Osteocyte (in vitro differentiated cells): ENCODE measurements at places on chromosomes 1 and 21. TPM values are rescaled to one million over a fixed set of nuclear protein-coding genes. Genes with fewer than 3 reads are reported as not detected.
A peak's percentile ranks its signal among the peaks of the same experiment; 100 is the strongest.

GRCh38 chr1:171817511-171818265 lies 23.6 kb upstream of the DNM3 start:
- DNase-seq: no peak

GRCh38 chr1:207814469-207814868 lies 62.6 kb downstream of the CD46 start:
- DNase-seq: peak; percentile 32

- no peak for DNase-seq
Observed at GRCh38 chr1:84889437-84889836, 3.6 kb downstream of the LPAR3 start.

- DNase-seq: no peak
Observed at GRCh38 chr1:193216920-193217319, 30.5 kb upstream of the B3GALT2 start.

DNA sequence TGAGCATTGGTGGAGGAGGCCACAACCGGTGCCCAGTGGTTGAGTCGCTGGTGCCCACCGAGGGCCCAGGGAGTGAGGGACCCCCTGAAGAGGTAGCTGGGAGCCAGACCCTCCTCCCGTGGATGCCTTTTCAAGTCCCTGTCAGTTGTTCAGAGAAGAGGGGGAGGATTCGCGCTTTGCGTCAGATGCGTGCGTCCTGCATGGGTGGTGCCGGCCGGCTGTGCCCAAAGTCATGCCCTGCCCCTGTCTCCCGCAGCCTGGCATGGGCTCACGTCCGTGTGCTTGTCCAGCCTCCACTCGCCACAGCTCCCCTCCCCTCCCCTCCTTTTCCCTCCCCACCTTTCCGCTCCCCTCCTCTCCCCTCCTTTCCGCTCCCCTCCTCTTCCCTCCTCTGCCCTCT lies 45.2 kb downstream of the PRKCZ start:
- DNase-seq: no peak

GRCh38 chr1:45359882-45360513 lies 19.8 kb upstream of the MUTYH start:
- DNase-seq: no peak

GRCh38 chr1:25809283-25809926 lies 9.4 kb downstream of the SELENON start:
- DNase-seq: no peak

- DNase-seq: no peak
Observed at GRCh38 chr1:153769221-153769620, 6.0 kb upstream of the SLC27A3 start.

DNA sequence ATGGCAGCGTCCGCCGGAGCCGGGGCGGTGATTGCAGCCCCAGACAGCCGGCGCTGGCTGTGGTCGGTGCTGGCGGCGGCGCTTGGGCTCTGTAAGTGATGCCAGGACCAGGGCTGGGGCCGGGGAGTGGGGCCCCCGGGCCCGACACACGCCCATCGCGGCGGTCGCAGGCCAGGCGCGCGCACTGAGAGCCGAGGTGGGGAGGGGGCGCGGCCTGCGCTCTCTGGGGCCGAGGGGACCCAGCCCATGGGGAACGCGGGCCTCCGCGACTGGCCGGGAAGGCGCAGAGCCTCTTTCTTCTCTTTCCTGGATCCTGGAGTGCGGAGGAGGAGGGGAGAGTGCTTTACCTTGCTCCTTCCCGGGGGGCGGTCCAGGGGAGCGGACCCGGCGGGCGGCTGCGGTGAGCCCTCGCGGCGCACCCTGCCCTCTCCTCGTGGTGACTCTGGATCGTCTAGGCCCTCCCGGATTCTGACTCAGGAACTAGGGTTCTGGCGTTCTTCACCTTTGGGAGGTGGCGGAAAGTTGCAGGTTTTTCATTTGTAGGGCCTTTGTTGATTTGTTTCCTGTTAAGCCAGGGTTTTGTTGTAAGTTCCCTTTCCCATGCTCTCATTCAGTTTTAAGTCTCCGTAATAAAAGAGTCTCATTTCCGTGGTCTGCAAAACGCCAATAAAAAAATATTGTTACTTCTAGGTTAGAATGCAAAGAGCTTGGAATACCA lies 529 bp downstream of the MPZL1 start:
- no peak for DNase-seq

DNA sequence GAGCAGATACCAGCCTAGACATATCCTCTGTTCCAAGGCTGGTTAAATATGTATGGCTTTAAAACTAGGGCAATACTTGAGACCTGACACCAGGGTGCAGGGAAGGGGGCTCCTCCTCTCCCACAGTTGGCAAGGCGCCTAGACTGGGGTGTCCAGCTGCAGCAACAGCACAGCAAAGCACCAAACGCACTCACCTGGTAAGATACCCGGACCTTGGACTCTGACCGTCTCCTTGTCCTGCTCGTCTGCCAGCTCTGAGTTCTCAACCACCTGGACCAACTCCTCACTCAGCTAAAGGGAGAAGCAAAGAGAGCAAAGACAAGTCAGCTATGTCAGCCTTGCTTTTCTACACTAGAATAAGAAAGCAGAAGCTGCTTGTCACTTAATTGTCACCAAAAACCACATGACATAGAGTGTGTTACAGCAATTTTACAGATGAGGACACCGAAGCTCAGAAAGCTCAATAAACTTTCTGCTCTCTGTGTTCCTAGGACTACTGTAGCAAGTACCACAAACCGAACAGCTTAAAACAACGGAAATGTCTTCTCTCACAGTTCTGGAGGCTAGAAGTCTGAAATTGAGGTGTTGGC lies 4.4 kb downstream of the PACC1 start:
- peak; percentile 70 for DNase-seq

DNA sequence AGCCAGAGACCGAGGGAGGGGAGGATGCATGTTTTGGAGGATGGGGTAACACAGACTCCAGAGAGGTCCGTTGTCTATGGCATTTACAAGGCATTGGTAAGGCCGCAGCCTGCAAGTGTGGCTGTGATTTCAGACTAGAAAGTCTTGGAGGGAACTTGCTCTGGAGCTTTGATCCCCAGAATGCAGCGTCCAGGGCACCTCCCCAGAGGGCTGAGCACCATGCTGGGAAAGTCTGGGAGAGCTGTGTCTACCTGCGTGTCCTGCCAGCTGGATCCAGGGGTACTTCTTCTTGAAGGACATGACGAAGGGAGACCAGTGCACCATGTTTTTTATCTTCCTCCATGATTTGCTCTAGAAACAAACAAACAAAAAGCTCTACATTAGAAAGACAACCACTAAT lies 90.7 kb downstream of the ITPKB start:
- DNase-seq: no peak

DNA sequence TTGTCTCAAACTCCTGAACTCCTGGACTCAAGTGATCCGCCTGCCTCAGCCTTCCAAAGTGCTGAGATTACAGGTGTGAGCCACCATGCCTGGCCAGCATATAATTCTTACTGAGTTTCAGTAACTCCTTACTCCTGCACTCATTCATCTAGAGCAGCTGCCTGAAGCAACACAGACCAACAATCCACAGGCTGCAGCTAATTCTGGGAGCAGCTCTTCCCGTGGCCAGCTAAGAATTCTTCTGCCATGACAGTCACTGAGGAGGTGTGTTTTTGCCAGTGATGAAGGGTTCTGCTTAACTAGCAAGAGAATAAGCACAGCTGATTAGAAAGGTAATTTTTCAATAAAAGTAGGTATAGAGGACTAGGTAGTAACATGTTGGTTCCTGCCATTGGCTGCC lies 5.4 kb downstream of the VTCN1 start:
- DNase-seq: no peak

DNA sequence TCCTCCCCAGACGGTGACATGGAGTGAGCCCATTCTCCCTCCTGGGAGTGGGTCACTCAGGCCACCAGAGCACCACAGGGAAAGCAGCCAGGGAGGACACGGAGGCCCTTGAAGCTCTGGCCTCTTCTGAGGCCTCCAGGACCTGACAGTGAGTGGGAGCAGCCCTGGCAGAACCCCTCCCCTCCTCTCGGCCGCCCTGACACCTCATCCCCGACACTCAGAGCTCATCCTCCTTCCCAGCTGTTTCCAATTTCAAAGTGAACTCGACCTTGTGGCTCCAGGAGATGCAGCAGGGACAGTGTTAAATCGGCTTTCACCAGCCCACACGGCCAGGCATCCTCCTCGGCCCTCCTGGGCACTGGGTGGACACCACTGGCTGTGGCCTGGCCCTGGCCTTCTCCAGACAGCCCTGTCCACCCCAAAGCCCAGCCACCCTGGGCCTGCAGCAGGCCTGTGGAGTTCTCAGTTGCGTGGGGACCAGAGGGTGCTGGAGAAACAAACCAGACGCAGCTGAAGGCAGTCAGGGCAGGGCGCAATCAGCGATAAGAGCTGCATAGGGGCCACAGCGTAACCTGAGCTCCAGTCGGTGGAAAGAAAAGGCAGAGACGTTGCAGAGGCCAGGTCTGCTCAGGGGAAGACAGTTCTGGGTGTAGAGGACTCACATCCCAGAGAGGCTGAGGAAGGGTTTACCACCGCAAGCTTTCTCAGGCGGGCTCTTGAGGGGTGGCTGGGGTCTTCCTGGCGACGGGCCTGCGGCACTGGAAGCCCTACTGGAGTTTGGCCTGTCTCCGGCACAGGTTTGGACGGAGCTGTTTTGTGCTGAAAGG lies 27.1 kb downstream of the FTCD start:
- DNase-seq: no peak

DNA sequence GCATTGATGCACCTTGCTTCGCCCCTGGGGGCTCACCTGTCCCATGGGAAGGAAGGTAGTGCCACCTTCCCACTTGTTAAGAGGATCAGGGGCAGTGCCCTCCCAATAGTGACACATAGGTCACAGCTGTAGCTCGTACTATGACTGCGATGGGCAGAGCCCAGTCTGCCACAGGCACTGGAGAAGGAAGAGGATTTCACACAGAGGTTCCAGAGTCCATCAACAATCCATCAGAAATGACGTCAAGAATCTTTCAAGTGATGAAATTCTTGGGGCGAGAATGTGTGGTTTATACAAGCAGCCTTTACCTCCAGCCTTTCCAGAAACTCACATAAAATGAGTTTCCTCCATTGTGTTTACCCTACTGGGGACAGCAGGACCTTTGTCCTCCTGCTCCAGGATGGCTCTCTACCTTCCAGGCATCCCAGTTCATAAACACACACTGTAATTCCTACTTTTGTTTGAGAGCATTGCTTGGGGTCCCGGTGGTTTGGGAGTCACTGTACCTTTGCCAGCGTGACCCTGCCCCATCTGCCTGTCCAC lies 260.6 kb upstream of the VAMP3 start:
- DNase-seq: no peak

DNA sequence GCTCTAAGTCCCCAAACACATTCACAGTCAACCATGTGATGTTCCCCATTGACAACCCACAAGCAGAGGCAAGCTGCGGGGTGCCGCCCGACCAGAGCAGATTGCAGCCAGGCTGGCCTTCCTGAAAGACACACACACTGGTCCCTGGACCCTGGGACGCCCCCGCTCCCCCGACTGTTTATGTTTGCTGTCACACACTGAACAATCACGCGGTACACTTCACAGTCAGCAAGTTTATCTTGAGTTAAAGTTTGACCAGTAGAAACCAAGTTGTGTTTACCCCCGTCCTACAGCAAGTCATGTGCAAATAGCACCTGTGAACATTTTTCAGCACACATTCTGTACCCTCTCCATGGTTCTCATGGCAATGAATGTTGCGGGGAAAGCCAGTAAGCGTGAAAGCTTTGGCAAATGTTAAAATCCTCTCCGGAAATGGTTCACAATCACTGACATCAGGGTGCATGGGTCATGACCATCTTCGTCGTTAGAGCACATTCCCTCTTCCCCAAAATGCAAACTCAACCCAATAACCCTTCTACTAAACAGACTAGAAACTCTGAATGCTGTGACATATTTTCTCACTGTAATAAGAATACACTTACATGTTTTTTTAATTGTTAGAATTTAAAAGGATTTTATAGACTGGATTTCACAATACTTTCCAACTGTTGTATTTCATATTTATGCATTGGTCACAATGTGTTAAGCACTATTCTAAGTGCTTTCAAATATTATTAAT lies 33.3 kb upstream of the IRF2BP2 start:
- DNase-seq: no peak

DNA sequence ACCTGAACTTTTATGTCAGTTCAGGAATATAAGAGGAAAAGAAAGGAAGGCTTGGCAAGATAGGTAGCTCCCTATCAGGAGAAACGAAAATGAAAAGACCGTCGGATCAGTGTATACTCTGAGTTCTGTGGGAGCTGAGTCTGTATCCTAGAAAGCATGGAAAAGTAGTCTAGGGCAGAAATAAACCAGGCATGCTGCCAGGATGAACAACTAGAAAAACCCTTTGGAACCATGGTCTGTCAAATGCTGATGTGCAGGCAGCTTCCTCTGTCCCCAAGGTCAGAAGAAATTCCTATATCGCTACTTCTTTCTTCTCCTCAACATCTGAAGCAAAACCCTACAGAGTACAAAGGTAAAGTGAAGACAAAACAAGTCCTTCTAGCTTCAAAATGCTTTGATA lies 268.8 kb downstream of the ST6GALNAC3 start:
- DNase-seq: no peak

GRCh38 chr1:72369069-72369757 lies 86.9 kb upstream of the NEGR1 start:
- DNase-seq: no peak

DNA sequence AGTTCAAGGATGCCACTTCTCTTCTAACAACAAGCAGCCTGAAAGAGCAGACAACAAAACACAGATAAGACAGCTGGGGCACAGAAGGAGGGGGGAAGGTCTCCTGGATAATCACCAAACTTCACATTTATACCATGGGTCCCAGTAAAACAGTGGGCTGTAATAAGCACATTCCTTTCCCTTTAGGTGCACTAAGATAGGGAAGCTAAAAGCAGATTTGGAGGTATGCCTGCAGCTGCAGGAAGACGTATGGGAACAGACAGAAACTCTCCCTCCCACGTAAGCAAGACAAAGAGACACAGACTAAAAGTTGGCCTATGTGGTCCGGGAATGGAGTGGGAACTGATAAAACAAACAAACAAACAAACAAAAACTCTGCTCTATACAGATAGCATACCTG lies 612.1 kb downstream of the MRPL39 start:
- no peak for DNase-seq

The LRRC8B gene
- total RNA-seq: 2.3 and 4.1 TPM in 2 replicates

The TP73 gene
- total RNA-seq: 0.16 and 0.24 TPM in 2 replicates

The CD244 gene
- total RNA-seq: not detected in 2 replicates

The AP4B1 gene
- total RNA-seq: 15.3 and 19.7 TPM in 2 replicates

The RPL5 gene
- 870 and 883 TPM in 2 replicates for total RNA-seq

The MAP3K6 gene
- total RNA-seq: 43.0 and 48.2 TPM in 2 replicates

The GPR89B gene
- total RNA-seq: 12.6 and 14.4 TPM in 2 replicates

The SYT11 gene
- total RNA-seq: 5.3 TPM in 2 replicates

The EDARADD gene
- 0.34 and 0.59 TPM in 2 replicates for total RNA-seq

The COL6A2 gene
- 1,821 and 1,951 TPM in 2 replicates for total RNA-seq

The ANGPTL1 gene
- 0.43 and 0.57 TPM in 2 replicates for total RNA-seq

The MCOLN2 gene
- not detected in 2 replicates for total RNA-seq

The LMOD1 gene
- total RNA-seq: 15.1 and 15.9 TPM in 2 replicates

The AXDND1 gene
- total RNA-seq: 0.39 and 0.70 TPM in 2 replicates

The RHBDL2 gene
- total RNA-seq: not detected in 2 replicates

The PINK1 gene
- total RNA-seq: 54.8 and 55.2 TPM in 2 replicates

The C8B gene
- total RNA-seq: not detected in 2 replicates

The PITHD1 gene
- 42.4 and 44.3 TPM in 2 replicates for total RNA-seq

The PTAFR gene
- total RNA-seq: 0.08 TPM in 1 of 2 replicates, not detected in the other

The KRTAP19-3 gene
- total RNA-seq: not detected in 2 replicates

The CDK18 gene
- 3.0 and 4.5 TPM in 2 replicates for total RNA-seq
